IMR-90 (cell line): ENCODE measurements at places on chromosomes 12 and 14. TPM values are rescaled to one million over a fixed set of nuclear protein-coding genes. Genes with fewer than 3 reads are reported as not detected.
A peak's percentile ranks its signal among the peaks of the same experiment; 100 is the strongest.

OR6C6 gene
- not detected in 2 replicates for total RNA-seq

LEMD3 gene
- total RNA-seq: 9.9 and 20.3 TPM in 2 replicates

PZP gene
- not detected in 2 replicates for total RNA-seq

KCNC2 gene
- not detected in 2 replicates for total RNA-seq

ACVRL1 gene
- 5.8 and 7.5 TPM in 2 replicates for total RNA-seq

PLEKHD1 gene
- under 0.01 TPM in 1 of 2 replicates, not detected in the other for total RNA-seq

DNA sequence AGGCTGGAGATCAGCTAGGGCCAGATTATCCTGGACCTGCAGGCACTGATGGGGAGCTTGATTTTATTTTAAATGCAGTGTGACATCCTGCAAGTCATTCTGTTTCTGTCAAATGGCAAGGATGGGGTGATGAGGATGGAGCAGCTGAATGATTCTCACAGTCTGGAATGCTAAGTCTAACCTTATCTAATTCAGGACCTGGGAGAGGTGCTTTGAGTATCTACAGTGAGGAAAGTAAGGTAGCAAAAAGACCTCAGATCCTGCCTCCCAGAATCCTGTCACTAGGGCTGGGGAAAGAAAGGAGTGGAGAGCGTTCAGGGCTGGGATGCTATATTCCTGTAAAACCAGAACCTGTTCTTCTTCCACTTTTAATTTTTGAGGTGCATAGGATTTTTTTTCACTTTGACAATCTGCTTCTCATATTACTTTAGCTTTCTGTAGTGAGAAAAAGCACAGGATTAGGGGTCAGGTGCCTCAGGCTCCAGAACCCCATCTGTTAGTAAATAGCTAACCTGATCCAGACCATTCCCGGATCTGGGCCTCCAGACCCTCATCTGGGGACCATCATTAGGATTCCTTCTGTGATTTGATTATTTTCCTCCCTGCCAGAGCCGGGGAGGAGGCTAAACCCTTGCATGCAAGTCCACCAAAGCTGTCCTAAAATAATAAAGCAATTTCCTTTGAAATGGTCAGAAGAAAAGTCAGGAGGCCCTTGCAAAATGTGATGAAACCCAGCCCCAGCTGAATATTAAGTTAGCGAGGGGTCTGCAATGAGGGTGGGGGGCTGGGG is 54.7 kb downstream of the ASCL1 start:
- H3K4me3 ChIP-seq: no peak overlapping the region
- H3K27ac ChIP-seq: no peak overlapping the region
- no peaks in the 10 kb centered on the region for H3K36me3 ChIP-seq
- no peaks in the 10 kb centered on the region for H3K4me1 ChIP-seq
- no peak for DNase-seq

GRCh38 chr14:77099425-77100167 is 1.5 kb downstream of the CIPC start:
- no peaks in the 10 kb centered on the region for H3K27me3 ChIP-seq
- no peak overlapping the region for H3K27ac ChIP-seq
- peak; percentile 78 for DNase-seq
- peaks cover 6% of the 10 kb centered on the region for H3K4me1 ChIP-seq

DNA sequence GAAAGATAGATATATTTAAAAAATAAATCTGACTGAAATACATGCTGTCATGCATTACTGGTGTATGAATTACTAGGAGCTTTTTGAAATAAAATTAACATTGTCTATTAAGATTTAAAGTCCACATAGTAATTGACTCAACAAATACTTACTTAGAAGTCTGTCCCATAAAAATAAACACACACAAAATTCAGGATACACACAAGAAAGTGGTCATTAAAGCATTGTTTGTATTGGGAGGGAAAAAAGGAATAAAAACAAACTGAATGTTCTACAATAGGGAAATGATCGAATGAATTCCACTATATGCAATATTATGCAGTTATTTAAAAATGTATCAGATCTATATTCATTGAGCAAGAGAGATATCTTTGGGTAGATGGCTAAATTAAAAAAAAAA is 118.9 kb downstream of the SLC38A1 start:
- DNase-seq: no peak
- peaks cover 3% of the 10 kb centered on the region; the same call in 1 of the 2 replicates for H3K27me3 ChIP-seq
- H3K36me3 ChIP-seq: no peaks in the 10 kb centered on the region

DNA sequence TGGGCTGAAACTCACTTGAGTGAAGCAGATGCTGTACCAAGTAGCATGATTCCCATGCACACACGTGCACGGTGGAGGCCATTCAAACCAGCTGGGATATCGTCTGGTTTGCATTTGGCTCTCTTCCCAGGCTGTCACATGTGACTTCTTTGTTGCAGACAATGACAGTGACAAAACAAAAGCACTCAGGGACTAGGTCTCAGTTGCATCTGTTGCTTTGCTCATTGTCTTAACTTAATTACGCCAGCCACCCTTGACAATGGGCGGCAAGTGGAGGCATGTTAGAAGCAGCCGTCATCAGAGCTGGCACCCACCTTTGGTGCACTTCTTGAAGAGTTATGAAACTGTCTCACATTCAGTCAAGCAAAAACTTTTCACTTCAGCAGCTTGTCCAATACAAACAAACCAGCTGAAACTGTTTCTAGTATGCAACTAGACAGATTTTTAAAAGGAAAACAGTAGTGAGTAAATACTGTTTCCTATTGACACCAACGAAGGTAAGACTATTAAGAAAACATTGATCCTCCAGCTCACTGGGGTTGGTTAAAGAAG is 74.3 kb downstream of the IGF1 start:
- DNase-seq: peak; percentile 15
- no peaks in the 10 kb centered on the region for H3K36me3 ChIP-seq
- no peak overlapping the region for H3K4me3 ChIP-seq
- H3K27ac ChIP-seq: peak overlapping the region; percentile 58; the same call in 1 of the 2 replicates
